Stimulated activated CD8-positive, alpha-beta memory T cell treated with anti-CD3 and anti-CD28 coated beads, Interleukin-2, amount 100 ng/mL, for 1 hour (primary cell): ENCODE measurements at places on chromosomes 13 and 19.

DNA sequence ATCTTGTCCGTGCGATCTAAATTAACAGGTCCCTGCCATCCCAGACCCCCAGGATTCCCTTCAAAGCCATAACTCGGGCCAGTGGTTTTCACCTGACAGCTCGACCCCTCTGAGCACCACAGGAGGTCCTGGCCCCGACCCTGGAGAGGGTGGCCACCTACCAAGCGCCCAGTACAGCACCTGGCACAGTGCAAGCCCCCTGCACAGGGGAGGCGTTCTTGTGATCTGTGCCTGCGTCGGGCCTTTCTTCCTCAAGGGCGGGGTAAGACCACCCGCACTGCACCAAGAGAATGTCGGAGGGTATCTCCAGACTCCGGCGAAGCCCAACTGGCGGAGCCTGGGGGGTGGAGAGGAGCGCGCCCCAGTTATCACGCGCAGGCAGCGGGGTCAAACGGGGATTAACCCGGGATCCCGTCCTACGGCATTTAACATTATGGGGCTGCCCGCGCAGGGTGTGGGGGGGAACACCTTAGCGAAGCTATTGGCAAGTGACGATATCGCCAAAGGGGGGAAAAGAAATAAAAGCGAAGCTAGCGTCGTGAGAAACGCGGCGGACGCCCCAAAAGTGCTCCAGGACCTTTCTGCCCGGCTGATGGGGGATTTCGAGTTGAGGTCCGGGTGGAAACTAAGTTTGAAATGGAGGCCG, 1.3 kb upstream of the HNRNPL start:
- DNase-seq, result no peak

DNA sequence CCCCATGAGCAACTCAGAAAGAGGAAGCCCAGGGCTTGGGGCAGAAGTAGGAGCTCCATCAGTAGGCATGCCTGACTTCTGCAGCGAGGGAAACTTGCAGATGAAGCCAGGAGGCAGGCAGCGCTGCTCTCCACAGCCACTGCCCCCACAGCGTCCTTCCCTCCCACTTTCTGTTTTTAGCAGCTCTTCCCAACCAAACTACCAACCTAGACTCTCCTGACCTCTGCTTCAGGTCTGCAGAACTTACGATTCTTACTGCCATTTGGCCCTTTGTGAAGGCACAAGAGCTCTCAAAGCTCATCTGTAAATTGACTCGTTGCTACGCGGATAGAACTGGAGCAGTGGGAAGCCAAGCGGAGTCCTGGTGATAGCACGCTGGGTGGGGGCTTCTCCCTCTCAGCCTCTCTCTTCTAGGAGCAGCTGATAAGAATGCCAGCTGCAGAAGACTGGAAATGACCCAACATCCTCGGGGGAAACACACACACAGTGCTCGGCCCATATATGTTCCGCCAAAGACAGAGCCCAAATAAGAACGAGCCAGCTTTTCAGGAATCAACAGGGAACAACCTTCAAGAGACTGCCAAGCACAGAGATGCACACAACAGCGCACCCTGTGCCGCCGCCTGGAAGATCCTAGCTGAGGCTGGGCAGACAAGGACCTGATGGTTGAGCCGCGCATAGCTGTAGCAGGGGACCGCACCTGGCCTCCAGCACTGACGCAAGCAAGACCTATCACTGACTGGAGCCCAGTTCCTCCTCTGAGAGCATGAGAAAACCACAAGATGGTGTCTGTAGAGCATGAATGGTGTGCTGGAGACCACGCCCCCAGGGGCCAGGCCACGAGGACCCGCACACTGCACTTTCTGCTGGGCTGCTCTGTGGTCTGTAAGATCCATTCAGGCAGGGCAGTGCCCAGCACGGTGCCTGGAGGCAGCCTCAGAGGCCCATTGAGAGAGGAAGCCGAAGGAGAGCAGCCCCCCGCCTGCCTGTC, 15.9 kb upstream of the SLC35E1 start:
- DNase-seq, result no peak

DNA sequence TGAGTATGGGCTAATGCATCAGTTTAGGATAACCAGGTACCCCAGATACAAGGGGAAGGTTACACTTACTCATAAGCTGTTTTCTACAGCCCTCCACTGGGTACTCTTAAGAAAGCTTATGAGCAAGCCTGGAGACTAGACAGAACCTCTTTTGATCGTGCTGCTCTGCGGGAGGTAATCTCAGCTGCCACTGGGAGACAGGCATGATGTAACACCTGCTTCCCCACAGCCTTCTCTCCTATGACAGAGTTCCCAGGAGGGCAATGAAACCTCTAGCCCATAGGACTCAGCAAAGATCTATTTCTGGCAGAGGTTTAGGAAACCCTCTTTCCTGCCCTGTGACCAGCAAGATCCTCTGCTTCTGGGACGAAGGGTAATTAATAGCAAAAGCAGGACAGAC, 65.6 kb downstream of the WASF3 start:
- no peak for DNase-seq

- no peak for DNase-seq
These were observed 2.8 kb downstream of the GFY start for GRCh38 chr19:49427855-49428546.

GRCh38 chr13:85405316-85405897, 393.8 kb downstream of the SLITRK6 start:
- no peak for DNase-seq

DNA sequence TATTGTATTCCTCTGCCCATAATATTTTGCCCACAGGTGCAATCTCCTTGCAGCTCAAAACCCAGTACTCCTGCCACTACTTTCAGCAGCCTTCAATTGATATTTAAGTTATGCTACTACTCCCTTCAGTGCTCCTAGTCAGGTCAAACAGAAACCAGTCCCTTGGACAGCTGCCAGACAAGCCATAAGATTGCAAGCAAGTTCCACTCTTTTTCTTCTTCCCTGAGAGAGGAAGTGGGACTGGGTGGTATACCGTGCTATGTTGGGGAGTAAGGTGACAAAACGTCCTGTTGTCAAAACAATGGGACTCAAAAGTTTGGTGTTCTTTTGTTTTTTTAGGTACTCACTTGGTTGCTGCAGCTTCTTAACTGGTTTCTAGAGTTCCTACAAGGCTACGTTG, 63.1 kb upstream of the FRY start:
- no peak for DNase-seq

DNA sequence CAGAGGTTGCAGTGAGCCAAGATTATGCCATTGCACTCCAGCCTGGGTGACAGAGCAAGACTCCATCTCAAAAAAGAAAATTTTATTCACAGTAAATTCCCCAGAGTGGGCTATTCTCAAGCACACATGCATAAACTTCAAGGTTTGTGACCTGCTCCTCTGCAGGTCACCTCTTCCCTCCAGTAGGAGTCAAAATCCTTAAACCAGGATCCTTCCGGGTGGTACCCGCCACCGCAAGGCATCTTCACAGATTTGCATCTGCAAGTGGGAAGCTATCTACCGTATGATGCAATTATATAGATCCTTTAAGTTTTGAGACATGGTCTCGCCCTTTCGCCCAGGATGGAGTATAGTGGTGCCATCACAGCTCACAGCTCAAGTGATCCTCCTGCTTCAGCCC, 3.0 kb upstream of the ECH1 start:
- no peak for DNase-seq

DNA sequence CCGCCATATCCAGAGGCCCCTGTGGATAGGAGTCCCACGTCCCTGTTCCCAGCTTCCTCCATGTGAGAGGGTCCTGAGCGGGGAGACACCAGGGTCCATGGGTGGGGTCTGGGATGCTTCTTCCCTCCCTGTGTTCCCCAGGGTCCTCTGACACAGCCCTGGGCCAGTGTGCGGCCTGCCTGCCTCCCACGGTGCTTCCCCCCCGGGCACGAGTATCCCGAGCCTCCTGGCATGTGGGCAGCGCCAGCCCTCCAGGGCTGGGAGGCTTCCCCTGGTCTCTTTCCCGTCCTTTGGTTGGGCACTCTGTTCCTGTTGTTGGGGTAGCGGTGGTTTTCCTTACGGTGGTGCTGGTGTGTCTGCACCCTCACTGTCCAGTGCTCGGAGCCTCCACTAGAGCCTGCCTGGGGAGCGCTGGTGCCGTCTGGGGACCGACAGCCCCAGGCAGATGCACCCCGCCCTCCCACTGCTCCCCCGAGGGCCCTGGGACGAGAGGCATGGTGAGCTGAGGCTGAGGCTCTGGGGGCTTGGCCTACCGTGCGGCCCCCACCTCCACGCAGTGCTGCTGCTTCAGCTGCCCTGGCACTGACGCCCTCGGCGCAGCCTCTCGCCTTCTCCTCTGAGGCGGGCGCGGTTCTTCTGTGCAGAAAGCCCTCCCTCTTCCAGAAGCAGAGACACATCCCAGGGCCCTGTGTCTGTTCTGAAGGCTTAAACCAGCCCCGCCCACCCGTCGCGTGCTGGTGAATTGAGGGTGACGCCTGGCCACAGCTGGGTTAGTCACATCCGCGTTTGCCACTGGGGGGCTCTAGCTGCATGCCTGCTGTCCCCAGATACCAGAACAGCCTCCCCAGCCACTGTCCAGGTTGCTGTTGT, 27.9 kb downstream of the PLEKHJ1 start:
- no peak for DNase-seq

DNA sequence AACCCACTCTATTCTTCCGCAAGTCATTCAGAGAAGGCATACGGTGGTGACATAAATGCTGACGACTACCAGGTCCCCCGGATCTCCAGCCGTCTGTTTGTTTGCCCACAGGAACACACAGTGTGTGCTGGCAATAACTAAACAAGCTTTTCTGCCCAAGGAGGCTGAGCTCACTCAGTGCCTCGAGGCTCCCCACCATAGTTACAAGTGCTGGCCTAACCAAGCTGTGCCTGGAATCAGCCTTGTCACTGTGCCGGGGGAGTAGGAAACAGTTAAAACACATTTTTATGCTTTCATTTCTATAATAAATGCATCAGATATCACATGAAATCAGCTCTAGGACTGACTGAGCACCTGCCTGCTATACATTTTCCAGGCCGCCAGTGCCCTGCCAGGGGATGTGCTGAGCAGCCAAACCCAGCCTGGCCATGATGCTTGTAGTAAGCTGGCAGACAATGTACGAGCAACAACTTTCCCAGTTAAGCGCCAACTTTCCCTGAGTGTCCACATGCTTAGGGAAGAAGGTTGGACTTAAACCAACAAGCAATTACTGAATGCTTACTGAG, 28.1 kb downstream of the BRD4 start:
- DNase-seq, result no peak

DNA sequence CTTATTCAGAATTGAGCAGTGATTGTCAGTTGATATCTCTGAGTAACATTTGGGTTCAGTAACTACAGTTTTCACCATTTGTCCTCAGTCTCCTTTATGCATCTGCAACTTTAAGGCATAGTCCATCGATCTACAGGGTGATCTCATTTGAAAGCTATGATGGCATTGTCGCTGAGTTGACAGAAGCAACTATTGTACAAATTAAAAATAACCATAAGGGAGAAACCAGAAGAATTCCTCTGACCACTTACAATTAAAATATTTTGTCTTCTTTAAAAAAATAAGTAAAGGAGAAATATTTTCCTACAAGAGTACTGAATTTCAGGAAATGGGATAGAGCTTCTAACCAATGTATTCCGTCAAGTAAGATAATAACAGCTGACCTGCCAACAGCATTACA, 30.6 kb downstream of the RAP2A start:
- DNase-seq, result no peak

- no peak for DNase-seq
These were observed 838 bp downstream of the AKAP11 start for GRCh38 chr13:42272804-42273175.

DNA sequence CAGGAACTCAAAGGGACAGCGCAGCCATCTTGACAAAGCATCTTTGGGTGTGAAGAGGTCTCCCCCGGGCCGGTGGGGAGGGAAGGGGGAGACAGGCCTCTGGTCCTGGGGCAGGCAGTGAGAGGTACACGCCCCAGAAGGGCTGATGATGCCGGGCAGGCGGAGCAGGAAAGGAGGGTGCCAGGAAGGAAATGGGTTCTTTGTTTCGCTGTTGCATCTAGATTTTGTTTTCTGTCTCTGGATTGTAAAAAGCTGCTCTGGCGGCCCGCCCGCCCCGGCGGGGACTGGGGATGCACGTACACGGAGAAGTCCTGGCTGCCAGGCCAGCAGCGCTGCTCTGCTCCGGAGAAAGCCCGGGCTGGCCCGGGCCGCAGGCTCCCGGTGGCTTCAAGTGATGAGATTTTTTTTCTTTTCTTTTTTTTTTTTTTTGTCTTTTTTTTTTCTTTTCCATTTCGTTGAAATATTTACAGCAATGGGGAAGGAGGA, 13.2 kb upstream of the ASF1B start:
- DNase-seq, result peak; percentile 34

GRCh38 chr13:30789166-30789862, 54.0 kb downstream of the ALOX5AP start:
- no peak for DNase-seq

DNA sequence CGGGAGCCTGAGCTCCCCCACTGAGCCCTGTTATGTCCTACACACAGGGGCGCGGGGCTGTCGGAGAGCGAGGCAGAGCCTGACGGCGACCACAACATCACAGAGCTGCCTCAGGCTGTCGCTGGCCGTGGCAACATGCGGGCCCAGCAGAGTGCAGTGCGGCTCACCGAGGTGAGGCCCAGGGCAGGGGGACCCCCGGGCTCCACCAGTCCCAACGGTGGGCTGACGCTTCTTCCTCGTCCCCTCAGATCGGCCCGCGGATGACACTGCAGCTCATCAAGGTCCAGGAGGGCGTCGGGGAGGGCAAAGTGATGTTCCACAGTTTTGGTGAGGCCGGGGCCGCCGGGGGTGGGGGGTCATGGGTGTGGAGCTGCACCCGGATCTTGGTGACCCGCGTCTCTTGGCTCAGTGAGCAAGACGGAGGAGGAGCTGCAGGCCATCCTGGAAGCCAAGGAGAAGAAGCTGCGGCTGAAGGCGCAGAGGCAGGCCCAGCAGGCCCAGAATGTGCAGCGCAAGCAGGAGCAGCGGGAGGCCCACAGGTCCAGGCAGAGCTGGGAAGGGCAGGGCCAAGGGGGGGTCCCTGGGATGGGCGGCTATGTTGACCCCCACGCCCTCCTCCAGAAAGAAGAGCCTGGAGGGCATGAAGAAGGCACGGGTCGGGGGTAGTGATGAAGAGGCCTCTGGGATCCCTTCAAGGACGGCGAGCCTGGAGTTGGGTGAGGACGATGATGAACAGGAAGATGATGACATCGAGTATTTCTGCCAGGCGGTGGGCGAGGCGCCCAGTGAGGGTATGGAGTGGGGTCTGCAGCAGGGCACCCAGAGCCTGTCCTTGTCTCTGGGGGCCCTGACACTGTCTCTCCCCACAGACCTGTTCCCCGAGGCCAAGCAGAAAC, 1.2 kb upstream of the P2RY11 start:
- no peak for DNase-seq

GRCh38 chr19:12786141-12786870, 5.0 kb upstream of the JUNB start:
- no peak for DNase-seq

GRCh38 chr19:54207983-54208783, 7.5 kb downstream of the RPS9 start:
- no peak for DNase-seq

- DNase-seq, result no peak
These were observed 11.7 kb downstream of the RAP2A start for GRCh38 chr13:97445522-97446187.

DNA sequence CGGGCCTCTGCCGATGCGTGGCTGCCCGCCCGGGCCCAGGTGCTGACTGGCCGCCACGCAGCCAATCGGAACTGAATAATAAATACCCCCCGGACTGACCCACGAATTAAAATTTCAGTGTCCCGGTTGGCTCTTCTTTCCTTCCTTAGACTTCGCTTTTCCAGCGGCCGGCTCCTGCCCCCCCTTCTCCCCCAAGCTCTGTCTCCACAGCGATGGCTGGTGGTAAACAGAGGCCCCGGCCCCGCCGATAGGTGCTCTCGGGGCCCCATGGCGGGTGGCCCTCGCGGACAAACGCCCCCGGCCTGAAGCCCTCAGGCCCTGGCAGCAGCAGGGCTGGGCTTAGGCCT, 2.6 kb downstream of the ZBTB7A start:
- DNase-seq, result no peak
